Neural crest cell (in vitro differentiated cells): ENCODE measurements at places on chromosomes 2 and 18.

DNA sequence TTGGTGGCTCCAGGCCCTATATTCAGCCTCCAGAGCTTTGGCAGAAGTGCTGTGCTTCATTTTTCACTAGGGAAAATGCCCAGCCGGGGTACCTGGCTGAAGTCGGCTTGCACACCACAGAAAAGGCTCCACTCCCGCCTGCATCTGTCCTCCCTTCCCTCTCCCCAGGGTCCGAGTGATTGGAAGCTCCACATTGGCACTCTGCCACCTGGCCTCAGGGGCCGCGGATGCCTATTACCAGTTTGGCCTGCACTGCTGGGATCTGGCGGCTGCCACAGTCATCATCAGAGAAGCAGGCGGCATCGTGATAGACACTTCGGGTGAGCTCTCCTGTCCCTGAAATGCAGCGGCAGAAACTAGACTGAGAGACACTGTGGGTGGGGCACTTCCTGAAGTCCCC, 47.4 kb downstream of the IMPA2 start:
- DNase-seq: no peak

DNA sequence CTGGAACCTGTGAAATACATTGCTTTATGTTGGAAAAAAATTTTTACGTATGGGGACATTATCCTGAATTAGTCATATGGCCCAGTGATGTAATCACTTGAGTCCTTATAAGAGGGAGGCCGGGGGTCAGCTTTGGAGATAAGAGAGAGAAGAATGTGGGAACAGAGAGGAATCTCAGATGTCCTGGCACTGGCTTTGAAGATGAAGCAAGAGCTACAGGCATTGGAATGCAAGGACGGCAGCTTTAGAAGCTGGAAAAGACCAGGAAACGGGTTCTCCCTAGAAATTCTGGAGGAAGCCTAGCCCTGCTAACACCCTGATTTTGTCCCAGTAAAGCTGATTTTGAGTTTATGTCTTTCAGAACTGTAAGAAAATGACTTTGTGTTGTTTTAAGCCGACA, 1129.9 kb upstream of the GYPC start:
- DNase-seq: no peak

- DNase-seq: no peak
These were observed 151.1 kb downstream of the FHOD3 start for GRCh38 chr18:36448384-36449290.

DNA sequence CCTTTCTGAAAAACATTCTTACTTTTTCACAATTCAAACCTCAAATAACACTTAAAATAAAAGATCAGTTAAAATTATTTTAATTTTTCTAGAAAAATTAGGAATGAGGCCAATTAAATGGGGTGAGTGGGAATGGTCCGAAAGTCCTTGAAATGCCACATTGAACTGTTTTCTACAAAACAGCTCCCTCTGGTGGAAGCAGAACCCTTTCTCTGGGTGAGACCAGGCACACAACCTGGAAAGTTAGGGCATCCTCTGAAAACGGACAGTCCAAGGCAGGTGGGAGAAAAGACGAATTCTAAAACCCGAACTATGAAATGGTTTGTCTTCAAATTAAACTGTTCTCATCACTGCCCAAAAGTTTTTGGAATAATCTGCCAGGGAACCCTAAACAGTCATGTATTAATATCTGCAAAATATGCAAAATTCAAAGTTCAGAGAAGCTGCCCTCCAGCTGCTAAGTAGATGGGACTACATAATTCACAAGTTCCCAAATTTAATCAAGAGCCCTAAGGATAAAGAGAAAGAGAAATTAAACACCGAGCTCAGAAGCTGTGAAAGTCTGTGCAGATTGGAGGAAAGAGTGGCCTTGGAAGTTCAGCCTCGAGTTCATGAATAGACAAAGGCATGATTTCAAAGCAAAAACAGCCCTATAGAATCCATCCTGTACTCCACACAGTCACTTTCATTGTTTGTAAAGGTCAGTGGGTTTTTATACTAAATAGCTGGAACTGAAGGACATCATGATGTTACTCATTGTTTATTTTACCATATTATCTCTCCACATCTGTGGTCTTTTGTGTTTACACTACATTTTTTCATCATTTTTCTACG, 108.3 kb downstream of the PIEZO2 start:
- peak; percentile 62 for DNase-seq

DNA sequence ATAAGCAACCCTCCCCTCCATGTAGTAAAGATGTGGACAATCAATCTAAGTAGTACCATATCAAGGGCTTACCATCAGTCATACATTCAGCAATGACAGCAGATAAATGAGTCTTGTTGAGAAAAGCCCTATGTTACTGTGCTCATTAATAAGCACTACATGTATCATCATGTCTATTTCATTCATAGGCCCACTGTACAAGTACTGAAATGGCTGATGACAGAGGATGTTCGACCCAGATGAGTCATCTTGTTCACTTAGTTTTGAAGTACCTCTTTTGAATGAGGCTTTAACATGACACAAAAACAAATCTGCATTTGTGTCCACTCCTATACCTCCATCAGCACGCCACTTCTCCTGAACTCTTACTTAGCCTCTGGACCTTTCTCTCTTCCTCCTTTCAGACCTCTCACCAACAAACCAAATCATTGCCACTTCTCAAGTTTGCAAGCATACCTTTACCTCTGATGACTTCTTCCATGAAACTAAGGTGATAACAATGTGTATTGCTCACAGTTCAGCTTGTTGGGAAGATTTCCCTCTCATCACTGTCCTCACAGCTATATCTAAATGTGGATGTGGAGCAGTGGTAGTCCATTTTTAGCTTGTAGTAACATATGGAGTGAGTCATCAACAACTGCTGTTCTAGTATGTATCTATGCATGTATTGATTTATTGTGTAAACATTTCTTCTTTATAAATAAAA, 921.0 kb upstream of the SLC39A10 start:
- no peak for DNase-seq

DNA sequence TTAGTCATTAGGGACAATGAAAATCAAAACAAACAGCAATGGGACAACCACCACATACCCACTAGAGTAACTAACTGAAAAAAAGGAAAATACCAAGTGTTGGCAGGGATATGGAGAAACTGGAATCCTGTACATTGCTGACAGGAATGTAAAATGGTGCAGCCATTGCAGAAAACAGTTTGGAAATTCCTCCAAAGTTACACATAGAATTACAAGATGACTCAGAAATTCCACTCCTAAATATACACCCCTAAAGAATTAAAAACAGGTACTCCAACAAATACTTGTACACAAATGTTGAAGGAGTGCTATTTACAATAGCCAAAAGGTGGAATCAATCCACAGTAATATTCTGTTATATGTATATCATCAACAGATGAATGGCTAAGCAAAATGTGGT, 110.9 kb downstream of the ROCK1 start:
- no peak for DNase-seq
